ENCODE measurements at places on chromosomes 1 and 21.

- DNase-seq: no peak
Observed at GRCh38 chr1:218112862-218113261, 172.2 kb upstream of the RRP15 start.

GRCh38 chr1:218025454-218025853 is 259.6 kb upstream of the RRP15 start:
- no peak for DNase-seq

GRCh38 chr1:69070660-69071373 is 496.9 kb upstream of the LRRC7 start:
- DNase-seq: no peak

GRCh38 chr21:31870472-31871193 is 2.2 kb upstream of the HUNK start:
- no peak for DNase-seq

All from C1 segment of cervical spinal cord (tissue), 14 donors.